ENCODE measurements at places on chromosomes 2 and 18.
A peak's percentile ranks its signal among the peaks of the same experiment; 100 is the strongest.

DNA sequence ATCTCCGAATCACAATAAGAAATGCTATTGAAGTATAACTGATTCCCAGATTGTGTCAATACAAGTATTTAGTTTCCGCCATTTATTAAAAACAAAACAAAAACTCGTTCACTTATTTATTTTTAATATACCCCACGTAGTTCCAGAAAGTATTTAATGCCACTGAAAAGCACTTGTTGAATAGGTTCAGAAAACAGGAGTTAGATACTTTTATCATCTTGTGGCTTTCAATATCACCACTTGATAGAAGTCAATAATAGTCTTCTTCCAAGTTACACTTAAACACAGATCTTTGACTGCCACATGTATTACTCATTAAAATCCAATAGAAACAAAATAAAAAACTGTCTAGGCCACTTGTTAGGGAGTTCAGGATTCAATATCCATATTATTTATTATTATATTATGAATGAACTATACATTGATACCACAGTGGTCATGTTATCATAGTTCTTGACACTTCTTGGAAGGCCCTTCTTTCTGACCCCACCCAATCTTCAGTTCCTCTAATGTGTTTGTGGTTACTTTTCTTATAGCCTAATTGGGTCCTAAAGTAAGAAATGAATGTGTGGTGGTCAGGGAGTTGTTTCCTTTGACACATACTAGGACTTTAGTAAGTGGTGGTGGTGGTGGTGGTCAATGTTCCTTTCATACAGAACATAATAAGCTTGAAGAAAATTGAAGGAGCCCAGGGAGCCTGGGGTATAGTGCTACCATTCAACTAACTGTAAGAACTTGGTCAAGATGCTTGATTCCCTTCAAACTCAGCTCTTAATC lies 221.3 kb upstream of the ITGA4 start:
- H3K27ac ChIP-seq: peak overlapping the region; percentile 63
- H3K36me3 ChIP-seq: peaks cover 56% of the 10 kb centered on the region
- peak; percentile 79 for DNase-seq
- H3K4me3 ChIP-seq: no peak overlapping the region

DNA sequence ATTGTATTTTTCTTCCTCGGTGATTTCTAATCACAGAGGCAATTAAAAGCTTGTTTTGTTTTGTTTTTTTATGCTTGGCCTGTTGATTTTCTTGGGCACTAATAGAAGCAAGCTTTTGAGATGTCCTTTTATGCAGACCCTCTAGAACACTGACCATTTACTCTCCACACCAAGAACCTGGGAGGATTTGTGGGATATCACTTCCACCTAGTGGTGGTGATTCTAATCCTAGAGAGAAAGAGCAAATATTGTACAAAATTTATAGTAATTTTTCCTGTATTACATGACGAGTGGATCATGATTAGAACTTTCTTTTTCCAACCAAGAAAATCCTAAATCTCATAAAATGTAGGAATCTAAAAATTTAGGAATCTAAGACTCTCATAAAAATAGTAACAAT lies 23.4 kb downstream of the NEMP2 start:
- H3K27me3 ChIP-seq: no peaks in the 10 kb centered on the region
- H3K4me3 ChIP-seq: no peak overlapping the region
- no peak overlapping the region for H3K27ac ChIP-seq
- peaks cover 27% of the 10 kb centered on the region for H3K36me3 ChIP-seq
- peaks cover 14% of the 10 kb centered on the region for H3K4me1 ChIP-seq
- DNase-seq: no peak

DNA sequence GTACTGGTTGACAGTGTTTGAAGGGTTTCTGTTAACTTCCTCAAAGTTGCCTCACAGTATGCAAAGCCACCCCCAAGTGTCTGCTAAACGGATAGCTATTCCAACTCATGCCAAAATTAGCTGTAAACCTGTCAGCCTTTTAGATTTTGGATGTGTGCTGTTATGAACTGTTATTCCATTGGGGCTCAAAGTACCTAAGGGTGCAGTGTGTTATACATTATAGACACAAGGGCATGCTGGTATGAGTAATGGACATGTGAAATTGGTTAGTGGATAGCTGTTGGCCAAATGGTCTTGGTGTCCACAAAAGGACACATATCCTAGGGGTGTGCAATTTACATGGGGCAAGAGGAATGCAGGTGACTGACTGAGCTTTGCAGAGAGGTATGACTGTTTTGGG lies 33.7 kb upstream of the CCBE1 start:
- DNase-seq: no peak
- H3K4me1 ChIP-seq: no peaks in the 10 kb centered on the region
- no peaks in the 10 kb centered on the region for H3K36me3 ChIP-seq
- H3K4me3 ChIP-seq: no peak overlapping the region

GRCh38 chr2:196677404-196677803 lies 37.9 kb downstream of the CCDC150 start:
- peaks cover 26% of the 10 kb centered on the region for H3K36me3 ChIP-seq
- no peak overlapping the region for H3K4me3 ChIP-seq
- H3K27ac ChIP-seq: no peak overlapping the region
- no peaks in the 10 kb centered on the region for H3K27me3 ChIP-seq
- DNase-seq: no peak
- peaks cover 2% of the 10 kb centered on the region for H3K4me1 ChIP-seq

DNA sequence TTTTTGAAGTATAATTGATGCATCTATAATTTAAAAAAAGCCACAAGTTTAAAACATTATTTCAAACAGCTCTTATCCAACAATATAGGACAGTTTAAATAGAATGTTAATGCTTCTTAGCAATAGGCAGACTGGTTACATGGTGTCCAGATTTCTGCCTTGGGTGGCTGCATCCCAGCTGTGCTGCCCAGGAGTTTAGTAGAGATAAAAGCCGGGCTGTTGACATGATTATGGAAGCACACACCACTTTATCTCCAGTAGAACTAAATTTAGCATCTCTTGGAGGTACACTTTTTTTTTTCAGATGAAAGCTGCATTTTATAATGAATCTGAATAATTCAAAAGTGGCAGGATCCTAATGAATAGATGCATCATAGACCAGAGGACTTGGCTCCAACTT lies 309.7 kb downstream of the PLCL1 start:
- no peaks in the 10 kb centered on the region for H3K36me3 ChIP-seq
- no peaks in the 10 kb centered on the region for H3K4me1 ChIP-seq
- no peak overlapping the region for H3K4me3 ChIP-seq
- no peak overlapping the region for H3K27ac ChIP-seq
- DNase-seq: no peak

DNA sequence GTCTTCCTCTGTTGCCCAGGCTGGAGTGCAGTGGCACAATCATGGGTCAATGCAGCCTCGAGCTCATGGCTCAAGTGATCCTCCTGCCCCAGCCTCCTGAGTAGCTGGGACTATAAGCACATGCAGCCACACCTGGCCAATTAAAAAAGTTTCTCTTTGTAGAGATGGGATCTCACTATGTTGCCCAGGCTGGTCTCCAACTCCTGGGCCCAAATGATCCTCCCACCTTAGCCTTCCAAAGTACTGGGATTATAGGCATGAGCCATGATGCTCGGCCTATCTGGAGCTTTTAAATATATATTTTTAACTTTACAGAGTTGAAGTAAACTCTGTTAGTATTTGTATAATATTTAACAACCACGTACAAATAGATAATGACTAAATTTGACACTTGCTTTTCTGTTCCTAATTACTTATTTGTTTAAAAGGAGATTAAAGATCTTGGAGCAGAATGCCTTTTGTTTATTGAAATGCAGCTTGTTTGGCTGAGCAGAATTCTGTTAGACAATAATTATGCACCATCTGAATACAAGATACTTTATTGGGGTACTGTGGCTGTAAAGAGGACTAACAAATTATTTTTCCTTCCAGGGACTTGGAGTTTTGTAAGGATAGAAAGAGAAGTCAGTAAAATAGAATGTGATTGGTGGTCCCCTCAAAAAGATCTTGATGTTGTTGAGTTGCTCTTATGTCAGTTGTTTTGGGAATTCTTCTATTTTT lies 175.0 kb downstream of the FMNL2 start:
- no peak for DNase-seq
- H3K4me3 ChIP-seq: no peak overlapping the region
- H3K27ac ChIP-seq: no peak overlapping the region
- H3K4me1 ChIP-seq: peaks cover 6% of the 10 kb centered on the region
- peaks cover 13% of the 10 kb centered on the region for H3K27me3 ChIP-seq

- DNase-seq: no peak
- H3K27me3 ChIP-seq: peaks cover 11% of the 10 kb centered on the region
- H3K36me3 ChIP-seq: no peaks in the 10 kb centered on the region
- no peaks in the 10 kb centered on the region for H3K4me1 ChIP-seq
- H3K27ac ChIP-seq: no peak overlapping the region
Measured at GRCh38 chr2:149192427-149192826, 138.0 kb upstream of the LYPD6 start.

- H3K27me3 ChIP-seq: no peaks in the 10 kb centered on the region
- no peak for DNase-seq
- H3K4me1 ChIP-seq: no peaks in the 10 kb centered on the region
- H3K4me3 ChIP-seq: no peak overlapping the region
- no peaks in the 10 kb centered on the region for H3K36me3 ChIP-seq
Measured at GRCh38 chr2:221969087-221969829, 329.5 kb downstream of the PAX3 start.

DNA sequence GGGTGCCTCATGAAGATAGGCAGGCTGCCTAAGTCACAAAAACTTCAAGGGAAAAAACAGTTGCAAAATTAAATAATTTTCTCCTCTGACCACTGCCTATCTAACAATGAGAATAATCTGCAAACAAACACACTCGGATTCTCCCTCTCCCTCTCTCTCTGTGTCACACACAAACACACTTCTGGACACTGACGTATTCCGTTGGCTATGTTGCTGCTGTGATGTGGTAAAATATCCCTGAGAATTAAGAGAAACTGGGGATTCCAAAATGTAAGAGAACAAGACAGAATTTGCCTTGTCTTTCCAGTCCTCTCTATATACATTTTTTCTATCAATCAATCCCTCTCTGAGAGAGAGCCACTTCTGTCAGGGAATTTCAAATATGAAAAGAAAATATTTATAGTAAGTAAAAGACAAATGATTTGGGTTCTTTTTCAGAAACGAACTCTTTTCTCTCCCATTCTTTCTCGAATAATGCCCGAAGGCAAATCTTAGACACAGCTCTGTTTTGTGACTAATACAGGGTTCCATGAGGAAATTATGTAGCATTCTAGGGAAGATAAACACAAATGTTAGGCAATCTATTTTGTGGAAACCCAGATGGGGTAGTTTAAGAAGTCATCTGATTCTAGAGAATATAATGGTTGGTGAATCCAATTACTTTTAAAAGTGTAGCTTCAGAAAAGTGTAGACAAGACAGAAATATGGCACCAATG lies 310.3 kb upstream of the CYP26B1 start:
- no peaks in the 10 kb centered on the region for H3K27me3 ChIP-seq
- H3K27ac ChIP-seq: no peak overlapping the region
- no peaks in the 10 kb centered on the region for H3K4me1 ChIP-seq
- DNase-seq: no peak

DNA sequence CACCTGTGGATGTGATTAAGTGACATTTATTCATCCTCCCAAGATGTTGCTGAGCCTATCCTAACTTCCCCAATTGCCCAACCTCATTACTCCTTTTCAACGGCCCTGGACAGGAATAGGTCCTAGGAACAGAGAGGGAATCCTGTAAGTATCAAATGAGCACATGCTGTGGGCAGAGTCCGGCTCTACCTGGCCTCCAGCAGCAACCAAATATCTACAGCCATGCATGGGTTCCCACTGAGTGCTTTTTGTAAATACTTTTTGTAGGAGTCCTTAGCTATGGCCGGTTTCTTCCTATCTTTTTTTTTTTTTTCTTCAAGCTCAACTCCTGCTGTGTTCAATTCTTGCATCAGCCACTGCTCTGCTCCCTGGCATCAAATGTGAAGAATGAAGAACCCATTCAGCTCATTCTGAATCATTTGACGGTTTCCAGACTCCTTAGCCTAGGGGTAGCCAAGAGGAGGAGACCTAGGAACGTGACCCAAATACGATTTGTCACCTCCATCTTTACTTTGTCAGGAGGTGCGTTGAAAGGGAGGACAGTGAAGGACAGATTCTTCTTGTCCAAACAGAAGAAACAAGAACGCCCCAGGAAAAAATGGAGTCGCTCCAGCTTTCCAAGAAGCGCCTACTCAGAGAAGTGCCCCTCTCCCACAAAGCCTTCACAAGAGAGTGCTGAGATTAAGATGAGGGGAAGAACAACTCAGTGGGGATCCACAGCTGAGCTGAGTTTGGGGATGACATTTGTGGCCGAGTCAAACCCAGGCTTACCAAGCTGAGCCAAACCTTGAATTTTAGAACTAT lies 46.7 kb upstream of the LCLAT1 start:
- DNase-seq: no peak
- no peaks in the 10 kb centered on the region for H3K36me3 ChIP-seq
- H3K4me3 ChIP-seq: no peak overlapping the region
- H3K4me1 ChIP-seq: peaks cover under 1% of the 10 kb centered on the region
- no peaks in the 10 kb centered on the region for H3K27me3 ChIP-seq

DNA sequence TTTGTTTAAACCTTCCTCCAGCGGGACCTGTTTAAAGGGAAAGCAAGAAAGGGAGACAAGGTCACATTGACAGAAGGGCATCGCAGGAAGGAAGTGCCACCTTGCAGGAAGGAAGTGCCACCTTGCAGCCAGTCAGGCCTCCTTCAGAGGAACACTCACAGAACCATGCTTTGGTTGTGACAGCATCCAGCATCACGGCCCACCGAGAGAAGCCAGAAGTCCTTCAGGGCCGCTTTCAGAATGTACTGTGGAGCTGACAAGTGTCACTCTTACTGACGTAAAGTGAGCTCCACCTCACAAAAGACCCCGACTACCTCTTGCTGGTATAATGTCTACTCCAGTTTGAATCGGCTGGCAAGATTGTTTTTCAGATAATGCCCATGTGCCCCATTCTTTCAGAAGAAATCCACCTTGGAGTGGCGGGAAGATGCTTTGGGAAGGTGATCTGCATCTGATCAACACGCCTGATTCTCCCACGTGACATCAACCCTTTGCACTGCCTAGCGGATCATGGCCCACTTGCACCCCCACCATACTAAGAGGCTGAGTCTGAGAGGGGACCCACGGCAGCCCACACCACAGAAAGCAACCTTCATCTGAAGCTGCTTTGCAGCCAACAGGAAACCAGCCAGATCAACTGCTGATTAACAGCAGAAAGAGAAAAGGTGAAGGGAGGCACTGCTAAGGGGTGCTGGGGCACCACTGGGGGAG lies 99.8 kb downstream of the UXS1 start:
- H3K36me3 ChIP-seq: peaks cover 50% of the 10 kb centered on the region
- H3K4me3 ChIP-seq: peak overlapping the region; percentile 58
- DNase-seq: peak; percentile 82
- H3K27me3 ChIP-seq: no peaks in the 10 kb centered on the region
- H3K4me1 ChIP-seq: peaks cover 50% of the 10 kb centered on the region

DNA sequence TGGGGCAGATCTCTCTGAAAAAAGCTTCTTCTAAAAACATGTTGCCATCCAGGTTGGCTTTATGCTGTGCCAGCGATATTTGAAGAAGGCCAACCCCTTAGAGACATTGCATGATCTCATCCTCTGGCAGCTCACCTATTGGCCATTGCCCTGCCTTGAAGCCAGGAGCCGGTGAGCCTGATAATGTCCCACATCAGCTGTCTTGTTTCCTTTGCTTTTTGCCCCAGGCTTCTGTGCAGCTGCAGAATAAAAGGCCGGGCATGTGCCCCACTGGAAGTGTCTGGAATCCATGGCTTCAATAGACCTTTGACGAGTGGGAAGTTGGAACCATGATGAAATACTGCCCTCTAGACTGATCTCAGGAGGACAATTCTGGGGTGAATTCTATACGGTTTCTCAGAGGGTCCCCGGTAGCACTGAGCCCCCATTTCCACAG lies 523.5 kb upstream of the ZEB2 start:
- H3K27me3 ChIP-seq: no peaks in the 10 kb centered on the region
- no peak overlapping the region for H3K4me3 ChIP-seq
- H3K4me1 ChIP-seq: no peaks in the 10 kb centered on the region
- H3K27ac ChIP-seq: no peak overlapping the region

GRCh38 chr18:23268641-23269040 lies 133.4 kb downstream of the CABLES1 start:
- H3K4me3 ChIP-seq: no peak overlapping the region
- peaks cover 15% of the 10 kb centered on the region for H3K36me3 ChIP-seq
- no peak overlapping the region for H3K27ac ChIP-seq
- H3K4me1 ChIP-seq: peaks cover 20% of the 10 kb centered on the region
